Activated CD4-positive, alpha-beta T cell treated with anti-CD3 and anti-CD28 coated beads, Interleukin-10, Interleukin-2, amounts not matched to agents 100 ng/mL and 50 ng/mL, durations not matched to agents 16 hours and 8 hours (primary cell): ENCODE measurements at places on chromosomes 16 and 17.

DNA sequence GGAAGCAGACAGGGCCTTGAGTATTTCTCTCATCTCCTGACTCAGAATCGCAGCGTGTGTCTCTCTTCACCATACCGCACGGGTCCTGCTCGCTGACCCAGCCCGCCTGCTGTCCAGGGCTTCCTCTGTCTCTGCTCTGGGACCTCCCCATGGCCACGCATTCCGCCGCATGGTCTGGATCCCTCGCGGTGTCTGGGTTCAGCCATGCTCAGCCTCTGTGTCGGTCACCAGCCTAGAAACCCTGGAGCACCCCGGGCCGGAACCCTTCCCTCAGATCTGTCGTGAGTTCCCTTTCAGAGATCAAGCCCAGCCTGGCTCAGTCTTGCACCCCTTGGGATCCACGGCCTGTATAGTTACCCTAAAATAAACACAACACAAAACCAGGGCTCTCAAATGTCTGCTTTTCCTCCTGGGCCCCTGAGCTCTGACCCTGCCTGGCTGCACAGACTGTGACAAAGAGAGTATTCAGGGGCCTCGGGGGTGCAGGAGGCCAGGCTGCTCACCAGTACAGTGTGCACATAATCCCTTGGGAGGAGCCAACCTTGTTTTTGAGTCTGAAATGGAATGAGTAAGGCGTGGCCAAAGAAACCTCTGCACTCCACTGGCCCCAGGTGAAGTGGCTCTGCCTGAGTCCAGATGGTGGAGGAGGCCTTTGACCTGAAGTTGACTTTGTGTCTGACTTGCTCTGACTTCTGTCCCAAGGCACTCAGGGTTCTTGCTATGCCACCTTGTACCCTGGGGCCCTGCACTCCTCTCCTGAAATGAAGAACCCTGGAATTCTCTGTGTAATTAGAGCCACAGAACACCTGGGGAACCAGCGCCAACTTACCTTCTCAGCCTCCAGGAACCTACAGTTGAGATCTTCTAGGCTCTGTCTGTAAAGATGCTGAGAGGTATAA is 5.8 kb upstream of the SPIRE2 start:
- no peak for DNase-seq

- DNase-seq: no peak
Observed at GRCh38 chr17:44314524-44314868, 6.1 kb downstream of the RUNDC3A start.

- no peak for DNase-seq
Observed at GRCh38 chr16:13351601-13352217, 450.3 kb downstream of the SHISA9 start.

DNA sequence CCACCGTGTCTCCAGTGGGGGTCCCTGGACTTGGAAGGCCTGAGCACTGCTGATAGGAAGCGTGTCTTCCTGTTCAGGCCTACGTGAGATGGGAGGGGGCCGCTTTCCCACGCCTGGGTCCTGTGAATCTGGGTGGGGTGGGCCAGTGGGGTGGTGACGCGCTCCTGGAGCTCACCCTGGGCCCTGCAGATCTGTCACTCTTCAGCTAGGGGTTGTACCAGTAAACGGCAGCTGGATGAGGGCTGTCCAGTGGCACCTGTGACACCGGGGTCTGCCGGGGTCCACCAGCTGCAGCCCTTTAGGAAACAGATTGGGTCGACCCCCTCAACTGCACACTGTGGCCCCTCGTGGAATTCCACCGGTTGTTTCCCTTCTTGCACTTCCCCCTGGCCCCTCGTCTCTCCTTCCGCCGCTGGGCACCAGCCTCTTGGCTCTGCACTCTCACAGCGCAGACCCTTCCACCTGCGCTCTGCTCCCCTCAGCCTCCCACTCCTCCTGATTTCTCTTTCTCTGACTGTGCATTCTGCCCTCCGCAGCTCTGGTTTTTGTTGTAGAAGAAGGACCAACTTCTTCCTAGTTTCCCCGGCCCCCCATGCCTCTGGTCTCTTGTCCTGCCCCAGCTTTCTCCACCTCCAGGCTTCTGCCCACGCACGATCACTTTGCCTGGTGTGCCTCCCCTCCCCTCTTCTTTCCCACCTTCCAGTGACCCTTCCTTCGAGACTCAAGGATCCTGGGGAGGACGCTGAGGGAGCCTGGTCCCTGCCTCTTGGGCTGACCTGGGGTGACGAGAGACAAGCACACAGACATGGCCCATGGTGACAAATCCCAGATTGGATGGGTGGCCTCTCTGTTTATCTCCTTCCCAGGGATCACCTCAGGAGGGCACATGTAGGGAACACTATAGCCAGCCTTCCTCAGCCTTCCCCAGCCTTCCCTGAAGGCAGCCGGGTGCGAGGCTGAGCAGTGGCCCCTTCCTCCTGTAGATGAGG is 4.8 kb downstream of the MRC2 start:
- DNase-seq: no peak

GRCh38 chr16:6232056-6232455 is 1100.6 kb upstream of the RBFOX1 start:
- no peak for DNase-seq

DNA sequence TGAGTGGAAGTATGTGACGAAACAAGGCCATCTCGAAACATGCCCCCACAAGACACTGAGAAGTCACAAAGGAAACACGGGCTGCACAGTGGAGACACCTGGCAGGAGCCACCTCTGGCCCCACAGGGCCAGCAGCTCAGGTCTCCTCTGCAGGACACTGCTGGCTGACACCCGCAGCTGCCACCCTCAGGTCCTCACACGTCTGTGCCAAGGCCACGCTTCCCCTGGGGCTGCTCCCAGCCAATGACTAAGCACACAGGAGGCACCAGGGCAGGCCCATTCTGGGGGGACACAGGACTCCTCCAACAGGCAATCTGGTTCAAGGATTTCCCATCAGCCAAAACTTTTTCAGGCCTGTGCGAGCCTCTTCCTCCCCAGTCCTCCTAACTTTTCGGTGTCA is 36.4 kb downstream of the MBTPS1 start:
- no peak for DNase-seq

DNA sequence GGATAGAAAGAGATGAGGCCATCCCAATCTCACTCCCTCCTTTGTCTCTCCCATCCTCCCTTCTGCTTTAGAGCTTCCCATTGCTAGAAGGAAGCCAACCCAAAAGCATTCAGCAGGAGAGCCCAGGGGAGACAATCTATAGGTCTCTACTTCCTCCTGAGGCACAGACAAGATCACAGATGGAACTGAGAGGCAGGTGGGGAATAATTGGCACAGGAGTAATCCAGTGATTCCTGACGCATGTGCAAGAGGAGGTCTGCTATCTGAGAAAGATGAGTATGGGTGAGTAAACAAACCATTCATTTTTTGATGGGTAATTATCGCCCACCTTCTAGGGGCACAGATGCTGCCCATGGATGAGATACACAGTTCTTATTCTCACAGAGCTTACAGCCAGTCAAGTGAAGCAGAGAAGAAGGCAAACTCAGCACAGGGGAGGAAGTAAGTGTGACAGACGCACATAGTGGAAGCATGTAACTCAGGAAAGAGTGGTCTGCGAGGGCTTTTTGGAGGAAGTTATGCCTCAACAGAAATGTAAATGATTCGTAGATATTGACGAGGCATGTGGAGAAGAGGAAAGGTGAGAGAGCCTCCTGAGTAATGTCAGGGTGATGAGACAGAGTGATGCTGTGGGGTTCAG is 88.9 kb upstream of the HLF start:
- DNase-seq: no peak

GRCh38 chr17:8151641-8152111 is 528 bp downstream of the PER1 start:
- DNase-seq: no peak

DNA sequence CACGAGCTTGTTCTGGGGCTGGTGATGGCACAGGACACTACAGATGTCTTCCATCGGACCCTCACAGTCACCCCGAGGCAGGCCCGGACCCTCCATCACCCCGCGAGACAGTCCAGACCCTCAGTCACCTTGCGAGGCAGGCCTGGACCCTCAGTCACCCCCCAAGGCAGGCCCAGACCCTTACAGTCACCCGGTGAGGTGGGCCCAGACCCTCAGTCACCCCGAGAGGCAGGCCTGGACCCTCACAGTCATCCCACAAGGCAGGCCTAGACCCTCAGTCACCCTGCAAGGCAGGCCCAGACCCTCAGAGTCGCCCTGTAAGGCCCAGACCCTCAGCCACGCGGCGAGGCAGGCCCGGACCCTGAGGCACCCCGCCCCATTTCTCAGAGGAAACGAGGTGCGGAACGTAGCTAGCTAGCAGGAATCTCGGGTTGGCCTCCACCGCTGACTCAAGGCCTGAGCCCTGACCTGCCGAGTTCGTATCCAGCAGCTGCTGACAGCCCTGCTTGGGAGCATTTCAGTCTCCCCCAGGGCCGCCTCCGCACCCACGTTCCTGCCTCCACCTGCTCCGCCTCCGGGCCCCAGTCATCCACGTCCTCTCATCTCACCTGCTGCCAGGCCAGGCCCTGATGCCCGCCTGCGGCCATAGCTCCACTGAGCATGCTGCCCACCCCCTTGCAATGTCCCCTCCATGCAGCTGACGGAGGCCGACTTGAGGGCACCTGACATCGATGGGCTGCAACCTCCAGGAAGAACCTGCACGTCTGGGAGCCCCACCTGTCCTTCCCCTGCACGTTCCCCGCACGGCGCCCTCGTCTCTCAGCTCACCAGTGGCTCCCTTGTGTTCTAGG is 28.7 kb downstream of the RPH3AL start:
- DNase-seq: no peak

DNA sequence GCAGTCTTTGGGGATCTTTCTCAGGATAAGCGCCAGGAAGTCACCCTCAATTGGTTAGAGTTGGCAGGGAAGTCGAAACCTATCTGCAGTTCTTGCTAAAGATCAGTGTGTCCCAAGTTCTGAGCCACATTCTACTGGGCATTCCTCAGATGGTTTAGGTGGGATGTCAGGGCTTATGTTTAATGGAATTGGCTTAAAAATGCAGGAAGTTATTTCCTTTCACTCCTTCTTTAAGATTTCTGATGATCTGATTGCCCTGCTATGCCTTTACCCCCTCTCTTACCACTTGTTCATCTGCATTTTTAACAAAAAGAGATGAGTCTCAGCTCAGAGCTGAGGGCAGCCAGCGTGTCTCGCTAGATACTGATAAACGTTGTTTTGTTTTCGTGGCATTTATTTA is 30.8 kb downstream of the FOXL1 start:
- no peak for DNase-seq

DNA sequence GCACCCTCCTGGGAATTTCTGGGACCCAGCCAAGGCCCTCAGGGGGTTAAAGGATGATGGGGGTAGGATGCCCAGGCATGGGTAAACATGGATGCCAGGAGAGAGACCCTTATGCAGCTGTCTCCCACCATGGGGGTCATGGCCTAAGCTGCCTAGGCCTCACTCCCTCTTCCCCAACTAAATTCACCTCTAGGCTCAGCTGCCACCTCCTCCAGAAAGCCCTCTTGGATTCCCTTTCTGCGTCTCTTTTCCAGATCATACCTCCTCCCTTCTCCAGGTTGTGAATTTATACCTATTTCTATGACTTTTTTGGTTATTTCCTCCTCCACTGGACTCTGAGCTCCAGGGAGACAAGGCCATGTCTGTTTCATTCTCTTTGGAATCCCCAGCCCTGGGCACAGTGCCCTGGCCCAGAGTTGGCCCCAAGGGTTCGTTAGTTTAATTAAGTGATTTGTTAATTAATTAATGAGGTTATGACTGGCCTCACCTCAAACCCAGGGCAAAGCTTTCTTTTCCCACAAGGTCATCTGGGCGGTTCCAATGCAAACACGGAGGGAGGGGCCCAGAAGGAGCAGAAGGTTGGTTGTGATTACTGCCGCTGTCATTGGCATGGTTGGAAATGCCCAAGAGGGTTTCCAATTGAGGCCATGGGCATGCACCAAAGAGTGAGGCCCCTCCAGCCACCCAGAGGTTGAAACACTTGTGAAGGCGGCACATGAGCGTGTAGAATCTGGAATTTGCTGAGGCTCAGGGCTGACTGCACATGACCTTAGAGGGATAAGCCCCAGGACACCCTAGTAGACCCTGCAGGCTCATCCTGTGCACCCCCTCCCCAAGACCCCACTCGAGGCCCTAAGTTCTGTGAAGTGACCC is 6.9 kb upstream of the KRT17 start:
- no peak for DNase-seq

DNA sequence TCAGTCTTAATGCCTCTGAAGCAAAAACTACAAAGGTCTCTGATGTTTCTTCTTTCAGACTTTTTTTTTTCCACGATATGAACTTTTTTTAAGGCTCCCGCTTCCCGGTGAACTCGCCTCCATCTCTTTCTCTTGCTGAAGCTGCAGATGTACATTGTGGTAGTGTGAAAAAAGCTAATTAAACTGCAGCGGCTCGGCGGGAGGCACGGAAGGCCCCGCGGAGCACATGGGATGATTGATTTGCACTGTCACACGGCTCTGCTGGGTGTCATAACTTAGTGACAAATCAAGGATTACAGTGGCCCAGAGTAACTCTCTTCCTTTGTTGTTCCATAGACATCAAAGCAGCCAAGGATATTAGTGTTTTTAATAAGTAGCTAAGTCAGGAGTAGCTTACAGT is 196.3 kb downstream of the AXIN2 start:
- no peak for DNase-seq

DNA sequence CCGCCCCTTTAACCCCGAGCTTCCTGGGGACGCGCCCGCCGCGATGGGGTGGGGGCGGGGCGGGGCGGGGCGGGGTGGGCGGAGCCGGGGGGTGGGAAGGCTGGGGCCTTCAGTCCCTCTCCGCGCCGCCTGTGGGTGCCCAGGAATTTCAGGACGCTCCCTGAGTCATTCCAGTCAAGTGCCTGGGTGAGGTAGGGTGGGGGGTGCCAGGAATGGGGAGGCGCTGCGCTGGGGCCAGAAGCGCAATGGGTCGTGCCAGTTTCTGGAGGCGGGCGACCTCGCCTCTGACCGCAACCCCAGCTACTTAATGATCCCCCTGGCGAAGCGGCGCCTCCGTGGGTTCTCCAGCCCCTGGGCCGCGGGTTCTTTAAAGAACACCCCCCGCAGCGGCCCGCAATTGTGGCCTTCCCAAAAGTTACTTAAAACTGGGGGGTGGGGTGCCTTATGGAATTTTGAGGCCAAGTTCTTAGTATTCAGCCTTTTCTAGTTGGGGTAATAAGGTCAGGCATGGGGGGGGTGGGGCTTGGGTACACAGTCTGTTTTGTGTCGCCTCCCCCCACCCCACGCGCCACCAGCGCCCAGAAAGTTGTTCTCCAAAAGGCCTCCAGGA is 826 bp upstream of the GSE1 start:
- DNase-seq: no peak

GRCh38 chr16:1263591-1264344 is 7.9 kb downstream of the TPSD1 start:
- DNase-seq: no peak

- no peak for DNase-seq
Observed at GRCh38 chr17:48392857-48393256, 37.2 kb downstream of the SKAP1 start.

- DNase-seq: no peak
Observed at GRCh38 chr16:1870365-1871082, 1.4 kb downstream of the MEIOB start.

- no peak for DNase-seq
Observed at GRCh38 chr17:33932996-33933395, 322.1 kb upstream of the CCL2 start.

GRCh38 chr17:4947010-4947410 is 1.3 kb downstream of the PFN1 start:
- no peak for DNase-seq
